Neural progenitor cell (in vitro differentiated cells): ENCODE measurements at places on chromosomes 7 and 10.

DNA sequence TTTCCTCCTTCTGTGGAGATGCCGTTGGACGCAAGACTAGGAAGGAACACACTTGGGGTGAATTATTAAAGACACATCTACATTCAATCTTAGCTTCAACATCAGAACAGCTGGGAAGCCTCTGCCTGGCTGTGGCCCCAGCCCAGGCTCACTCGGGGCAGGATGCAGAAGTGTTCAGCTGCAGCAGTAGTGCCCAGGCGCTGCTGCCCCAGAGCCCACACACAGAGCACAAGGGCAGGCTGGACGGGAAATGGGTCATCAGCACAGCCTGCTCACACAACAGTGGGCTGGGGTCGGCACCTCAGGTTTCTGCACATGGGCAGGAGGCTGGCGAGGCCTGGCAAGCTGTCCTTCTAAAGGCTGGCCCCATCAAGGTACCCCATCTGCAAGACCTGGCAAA, 42.5 kb downstream of the NOD1 start:
- DNase-seq = no peak

- DNase-seq = peak; percentile 43
Measured at GRCh38 chr10:115432188-115432819, 339.1 kb downstream of the ATRNL1 start.

GRCh38 chr10:3902809-3903410, 117.9 kb upstream of the KLF6 start:
- no peak for DNase-seq

GRCh38 chr7:37376386-37376785, 72.3 kb downstream of the ELMO1 start:
- no peak for DNase-seq

- DNase-seq = no peak
Measured at GRCh38 chr7:1431634-1432380, 27.5 kb downstream of the MICALL2 start.

DNA sequence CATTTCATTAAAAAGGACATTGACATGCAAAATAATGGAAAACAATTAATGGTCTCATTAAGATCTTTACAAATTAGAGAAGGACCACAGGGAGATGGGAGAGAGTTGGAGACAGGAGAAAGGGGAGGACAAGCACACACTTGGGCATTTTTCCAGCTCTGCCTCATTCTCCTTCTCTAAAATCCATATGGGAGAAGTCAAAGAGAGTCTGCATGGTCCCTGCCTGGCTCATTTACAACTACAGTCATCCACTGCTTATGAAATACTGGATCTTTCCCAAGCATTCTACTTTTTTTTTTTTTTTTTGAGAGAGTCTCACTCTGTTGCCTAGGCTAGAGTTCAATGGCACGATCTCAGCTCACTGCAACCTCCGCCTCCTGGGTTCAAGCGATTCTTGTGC, 518.9 kb upstream of the CELF2 start:
- no peak for DNase-seq

- no peak for DNase-seq
Measured at GRCh38 chr7:142668495-142668894, 80.8 kb upstream of the PRSS1 start.

- DNase-seq = no peak
Measured at GRCh38 chr10:82160307-82160706, 285.3 kb downstream of the NRG3 start.

GRCh38 chr7:47438411-47439029, 143.4 kb downstream of the TNS3 start:
- no peak for DNase-seq

GRCh38 chr10:6148251-6148701, 54.5 kb upstream of the PFKFB3 start:
- DNase-seq = no peak

DNA sequence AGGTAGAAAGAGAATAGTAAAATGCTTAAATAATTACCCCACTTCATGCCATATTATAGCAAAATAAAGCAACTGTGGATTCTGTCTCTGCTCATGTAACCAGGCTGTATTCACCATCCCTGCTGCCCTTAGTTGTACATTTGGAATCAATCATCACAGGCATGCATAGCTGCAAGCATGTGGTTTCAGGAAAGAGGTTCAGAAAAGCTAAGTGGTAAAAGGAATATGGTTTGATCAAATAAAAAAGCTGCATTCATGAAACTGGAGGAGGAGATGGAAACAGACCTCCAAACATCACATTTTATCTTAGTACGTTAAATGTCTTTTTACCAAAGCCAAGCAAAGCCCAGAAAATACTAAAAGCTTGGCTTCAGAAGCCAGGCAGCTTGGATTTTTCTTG, 81.3 kb downstream of the ADAM22 start:
- DNase-seq = no peak

- DNase-seq = peak; percentile 17
Measured at GRCh38 chr10:50625649-50626132, 1.9 kb upstream of the SGMS1 start.

DNA sequence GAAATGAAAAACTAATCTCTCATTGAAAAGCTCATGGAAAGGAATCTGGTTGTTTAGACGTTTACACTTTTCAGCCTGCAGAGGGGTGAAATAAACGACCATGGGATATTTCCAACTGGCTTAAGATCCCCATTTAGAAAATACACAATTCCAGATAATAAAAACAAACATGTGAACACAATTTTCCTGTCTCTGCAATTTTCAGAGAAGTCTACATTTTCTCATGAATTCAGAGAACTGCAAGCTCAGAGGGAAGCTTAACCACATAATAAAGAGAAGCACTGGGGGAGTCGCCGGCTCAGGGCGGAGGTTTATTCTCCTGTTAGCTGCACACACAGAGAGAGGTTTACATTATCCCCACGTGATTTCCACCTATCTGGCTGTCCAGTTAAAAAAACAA, 215.2 kb downstream of the FANK1 start:
- no peak for DNase-seq

DNA sequence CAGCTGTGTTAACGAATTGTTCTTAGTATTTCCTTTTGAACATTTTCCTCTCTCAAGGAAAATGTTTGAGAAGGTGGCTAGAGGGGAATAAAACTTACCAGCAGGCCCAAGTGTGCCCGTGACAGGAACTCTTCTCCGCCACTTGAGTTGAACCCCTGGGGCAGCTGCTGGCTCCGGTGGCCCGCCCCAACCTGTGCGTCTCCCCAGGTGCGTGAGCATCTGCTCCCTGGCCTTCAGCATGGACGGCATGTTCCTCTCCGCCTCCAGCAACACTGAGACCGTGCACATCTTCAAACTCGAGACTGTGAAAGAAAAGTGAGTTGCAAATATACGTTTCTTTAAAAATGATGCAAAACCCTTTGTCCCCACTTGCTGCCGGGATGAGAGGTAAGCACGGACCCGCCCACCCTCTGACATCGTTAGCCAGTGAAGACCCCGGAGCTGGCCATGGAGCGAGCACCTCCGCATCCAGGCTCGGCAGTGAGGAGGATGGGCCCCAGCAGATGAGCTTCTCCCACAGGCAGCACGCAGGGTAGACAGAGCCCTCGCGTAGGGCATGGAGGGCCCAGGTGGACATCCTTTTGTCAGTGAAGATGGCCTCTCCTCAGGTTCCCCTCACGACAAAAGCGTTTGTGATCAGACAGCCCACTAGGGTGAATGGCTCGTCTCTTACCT, 35.7 kb downstream of the WIPI2 start:
- DNase-seq = no peak

- DNase-seq = no peak
Measured at GRCh38 chr7:42185726-42186125, 51.3 kb downstream of the GLI3 start.

- no peak for DNase-seq
Measured at GRCh38 chr10:132020456-132020855, 38.7 kb upstream of the BNIP3 start.
